LHCN-M2 (cell line): ENCODE measurements at places on chromosomes 5 and 9.

DNA sequence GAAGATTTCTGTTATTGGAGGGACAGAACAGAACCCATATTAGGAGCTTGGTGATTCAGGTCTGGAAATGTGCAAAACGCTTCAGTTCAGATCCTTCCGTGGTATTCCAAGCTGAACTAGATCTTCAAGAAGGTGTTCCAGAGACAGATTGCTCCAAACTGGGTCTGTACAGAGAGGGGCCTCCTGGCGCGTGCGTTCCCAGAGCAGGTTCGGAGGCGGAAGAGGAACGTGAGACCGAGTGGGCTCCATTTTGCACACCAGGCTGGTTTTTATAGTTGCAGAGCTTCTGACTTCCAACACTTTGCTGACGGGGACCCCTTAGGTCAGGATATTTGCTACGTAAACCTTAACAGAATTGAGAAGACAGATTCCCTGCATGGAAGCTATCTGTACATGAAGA, 16.7 kb upstream of the RPL26L1 start:
- DNase-seq = no peak

GRCh38 chr5:62647241-62647640, 68.6 kb downstream of the LRRC70 start:
- DNase-seq = no peak

DNA sequence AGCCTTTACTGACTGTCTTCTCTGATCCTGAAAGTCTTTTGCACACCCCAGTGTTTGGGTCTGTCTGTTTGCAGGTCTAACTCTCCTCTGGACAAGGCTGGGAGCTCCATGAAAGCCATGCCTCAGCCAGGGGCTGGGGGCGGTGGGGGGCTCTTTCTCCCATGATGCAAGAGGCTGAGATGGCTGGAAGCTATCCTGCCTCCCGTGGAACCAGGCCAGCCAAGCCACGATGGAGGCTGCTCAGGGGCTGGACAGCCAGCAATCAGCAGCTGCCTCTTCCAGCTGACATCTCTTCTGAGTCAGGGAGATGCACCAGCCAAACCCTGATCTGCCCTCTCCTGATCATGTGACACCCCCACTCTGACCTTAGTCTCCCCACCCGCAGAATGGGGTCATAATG, 154.0 kb downstream of the BARX1 start:
- no peak for DNase-seq

DNA sequence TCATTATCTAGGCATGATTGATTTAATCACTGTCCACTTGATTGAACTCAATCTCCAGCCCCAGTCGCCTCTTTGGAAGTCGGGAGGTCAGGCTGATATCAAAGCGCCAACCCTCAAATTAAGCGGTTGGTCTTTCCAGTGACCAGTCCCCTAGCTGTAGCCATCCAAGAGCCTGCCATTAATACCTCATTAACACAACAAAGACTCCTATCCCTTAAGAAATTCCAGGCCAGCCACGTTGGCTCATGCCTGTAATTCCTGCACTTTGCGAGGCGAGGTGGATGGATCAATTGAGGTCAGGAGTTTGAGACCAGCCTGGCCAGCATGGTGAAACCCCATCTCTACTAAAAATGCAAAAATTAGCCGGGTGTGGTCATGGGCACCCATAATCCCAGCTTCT, 27.4 kb upstream of the GCNT1 start:
- DNase-seq = no peak

DNA sequence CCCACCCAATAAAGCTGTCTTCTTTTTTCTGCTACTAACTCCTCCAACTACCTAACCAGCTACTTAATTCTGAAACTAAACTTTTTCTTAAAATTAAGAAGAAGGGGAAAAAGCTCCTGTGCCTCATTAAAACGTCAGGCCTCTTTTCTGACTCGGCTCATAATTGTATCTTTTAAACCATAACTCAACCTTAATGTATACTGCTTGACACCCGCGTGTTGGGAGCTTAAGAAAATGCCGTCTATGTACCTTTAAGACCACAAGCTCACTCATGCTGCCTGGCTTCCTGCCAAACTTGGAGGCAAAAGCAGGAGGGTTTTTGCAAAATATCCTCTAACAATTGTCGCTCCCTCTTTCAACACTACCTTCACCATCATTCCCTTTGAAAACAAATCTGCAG, 5.0 kb downstream of the EBF1 start:
- peak; percentile 87 for DNase-seq
